ENCODE measurements at places on chromosomes 4 and X. TPM values are rescaled to one million over a fixed set of nuclear protein-coding genes. Genes with fewer than 3 reads are reported as not detected.

DNA sequence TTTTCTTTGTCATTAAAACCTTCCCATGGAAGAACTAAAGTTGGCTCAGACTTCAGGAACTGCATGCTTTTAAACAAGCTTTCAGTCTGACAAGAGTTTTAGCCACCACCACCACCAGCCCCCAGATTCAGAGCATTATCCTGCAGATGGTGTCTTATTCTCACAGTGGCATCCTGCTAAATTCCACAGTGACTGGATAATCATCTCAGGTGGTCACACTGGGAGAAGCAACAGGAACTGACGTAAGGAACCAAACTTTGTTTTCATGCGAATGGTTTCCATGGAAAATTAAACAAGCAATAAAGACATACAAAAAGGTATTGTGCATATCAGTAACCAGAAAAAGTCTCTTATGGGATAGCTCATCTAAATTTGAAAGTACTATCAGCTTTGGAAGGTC is 370.7 kb downstream of the FBXW7 start:
- H3K4me3 ChIP-seq: no peak overlapping the region
- H3K27me3 ChIP-seq: no peaks in the 10 kb centered on the region
- H3K4me1 ChIP-seq: peaks cover 10% of the 10 kb centered on the region
- H3K27ac ChIP-seq: peak overlapping the region; percentile 72

GRCh38 chr4:26764231-26764630 is 96.4 kb upstream of the STIM2 start:
- no peaks in the 10 kb centered on the region for H3K36me3 ChIP-seq
- no peak overlapping the region for H3K4me3 ChIP-seq
- no peak for DNase-seq
- H3K27me3 ChIP-seq: no peaks in the 10 kb centered on the region
- H3K27ac ChIP-seq: no peak overlapping the region

Gene SOX3
- 8.5 TPM for total RNA-seq

DNA sequence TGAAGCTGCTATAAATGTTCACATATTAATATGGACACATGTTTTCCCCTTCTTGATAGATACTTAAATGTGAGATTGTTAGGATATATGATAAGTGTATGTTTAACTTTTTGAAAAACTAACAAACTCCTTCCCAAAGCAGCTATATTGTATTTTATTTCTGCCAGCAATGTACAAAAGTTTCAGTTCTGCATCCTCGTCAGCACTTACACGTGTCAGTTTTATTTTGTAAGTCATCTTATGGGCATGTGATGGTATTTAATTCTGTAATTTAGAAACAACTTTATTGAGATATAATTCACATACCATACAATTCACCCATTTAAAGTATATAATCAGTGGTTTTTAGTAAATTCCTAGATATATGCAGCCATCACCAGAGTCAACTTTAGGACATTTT is 31.6 kb downstream of the RAPGEF2 start:
- H3K4me3 ChIP-seq: no peak overlapping the region
- DNase-seq: no peak
- no peak overlapping the region for H3K27ac ChIP-seq
- peaks cover 7% of the 10 kb centered on the region for H3K4me1 ChIP-seq

Measured in H9 (cell line).